ENCODE measurements at places on chromosomes 7 and 10.

GRCh38 chr7:157674715-157675426, 338.1 kb downstream of the DNAJB6 start:
- no peak for DNase-seq

GRCh38 chr10:126391192-126391885, 3.1 kb upstream of the ADAM12 start:
- DNase-seq, result no peak

DNA sequence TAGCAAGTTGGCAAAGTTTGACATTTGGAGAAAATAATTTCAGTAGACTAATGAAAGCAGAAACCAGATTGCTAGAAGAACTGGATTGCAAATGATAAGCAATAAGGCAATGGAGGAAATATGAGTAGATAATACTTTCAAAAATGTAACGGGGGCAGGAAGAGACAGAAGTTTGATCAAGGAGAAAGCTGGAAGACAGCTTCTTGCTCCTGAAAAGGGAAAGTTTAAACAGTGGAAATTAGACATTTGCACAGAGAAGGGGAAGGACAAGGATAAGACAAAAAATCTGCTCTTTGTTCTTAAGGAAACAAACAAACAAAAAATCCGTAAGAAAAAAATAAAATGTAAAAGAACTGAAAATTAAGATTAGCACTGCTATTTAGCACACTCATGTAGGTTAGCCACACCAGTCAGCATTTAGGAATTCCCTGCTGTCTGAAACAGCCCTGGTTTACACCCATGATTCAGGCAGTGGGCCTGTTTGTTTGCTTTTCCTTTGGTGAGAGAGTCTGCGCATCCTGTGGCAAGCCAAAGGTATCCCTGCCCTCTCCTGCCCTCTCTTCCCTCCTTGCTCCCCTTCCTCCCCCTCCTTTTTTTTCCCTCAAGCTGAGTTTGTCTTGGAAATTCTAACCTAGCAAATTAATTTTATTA, 104.3 kb upstream of the CAV2 start:
- DNase-seq, result no peak

DNA sequence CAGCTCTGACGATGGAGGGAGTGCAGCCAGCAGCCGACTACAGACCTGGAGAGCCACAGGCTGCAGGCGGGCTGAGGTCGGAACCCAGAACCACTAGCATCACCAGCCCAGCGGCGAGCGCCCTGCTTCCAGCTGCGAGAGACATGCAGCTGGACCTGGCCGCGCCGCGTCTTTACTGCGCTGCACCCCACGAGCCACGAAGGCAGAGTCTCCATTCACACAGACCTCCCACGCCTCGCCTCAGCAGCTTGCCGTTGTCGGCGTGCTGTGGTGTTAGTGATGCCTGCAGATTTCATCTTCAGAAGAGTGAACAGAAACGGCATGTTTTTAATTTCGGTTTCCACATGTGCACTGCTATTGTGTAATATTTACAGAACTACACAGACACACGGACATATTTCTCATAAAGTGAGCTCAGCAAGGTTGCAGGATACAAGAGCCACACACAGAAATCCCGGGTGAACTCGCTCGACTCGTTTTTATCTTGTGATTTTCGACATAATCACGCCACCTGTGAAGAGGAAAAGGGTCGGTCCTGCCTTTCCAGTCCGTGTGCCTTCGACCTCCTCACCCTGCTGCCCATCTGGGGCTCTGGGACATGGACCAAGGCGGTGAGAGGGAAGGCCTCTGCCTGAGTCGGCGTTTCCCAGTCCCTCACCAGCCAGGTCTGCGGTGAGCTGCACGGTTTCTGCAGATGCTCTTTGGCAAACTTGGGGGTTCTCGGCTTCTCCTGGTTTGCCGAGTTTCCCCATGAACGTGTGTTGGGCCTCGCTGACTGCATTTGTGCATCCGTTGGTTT, 252.2 kb downstream of the ELFN1 start:
- no peak for DNase-seq

GRCh38 chr7:134554417-134554966, 5.6 kb downstream of the AKR1B15 start:
- DNase-seq, result no peak

DNA sequence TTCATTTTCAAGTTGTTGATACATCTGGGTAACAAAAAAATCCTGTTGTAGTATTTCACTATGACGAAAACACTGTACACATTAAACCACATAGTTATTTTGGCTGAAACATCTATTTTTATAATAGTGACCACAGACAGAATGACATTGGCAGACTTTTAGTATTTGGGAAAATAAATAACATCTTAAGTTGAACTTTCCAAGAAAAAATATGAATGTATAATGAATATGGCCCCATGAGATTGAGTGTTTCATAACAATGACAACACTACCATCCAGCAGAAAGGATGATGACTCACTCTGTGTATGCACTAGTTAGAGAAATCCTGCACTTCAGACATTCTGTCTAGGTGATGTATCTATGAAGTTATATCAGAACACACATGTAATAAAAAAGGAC, 118.1 kb downstream of the SEMA3D start:
- DNase-seq, result no peak

DNA sequence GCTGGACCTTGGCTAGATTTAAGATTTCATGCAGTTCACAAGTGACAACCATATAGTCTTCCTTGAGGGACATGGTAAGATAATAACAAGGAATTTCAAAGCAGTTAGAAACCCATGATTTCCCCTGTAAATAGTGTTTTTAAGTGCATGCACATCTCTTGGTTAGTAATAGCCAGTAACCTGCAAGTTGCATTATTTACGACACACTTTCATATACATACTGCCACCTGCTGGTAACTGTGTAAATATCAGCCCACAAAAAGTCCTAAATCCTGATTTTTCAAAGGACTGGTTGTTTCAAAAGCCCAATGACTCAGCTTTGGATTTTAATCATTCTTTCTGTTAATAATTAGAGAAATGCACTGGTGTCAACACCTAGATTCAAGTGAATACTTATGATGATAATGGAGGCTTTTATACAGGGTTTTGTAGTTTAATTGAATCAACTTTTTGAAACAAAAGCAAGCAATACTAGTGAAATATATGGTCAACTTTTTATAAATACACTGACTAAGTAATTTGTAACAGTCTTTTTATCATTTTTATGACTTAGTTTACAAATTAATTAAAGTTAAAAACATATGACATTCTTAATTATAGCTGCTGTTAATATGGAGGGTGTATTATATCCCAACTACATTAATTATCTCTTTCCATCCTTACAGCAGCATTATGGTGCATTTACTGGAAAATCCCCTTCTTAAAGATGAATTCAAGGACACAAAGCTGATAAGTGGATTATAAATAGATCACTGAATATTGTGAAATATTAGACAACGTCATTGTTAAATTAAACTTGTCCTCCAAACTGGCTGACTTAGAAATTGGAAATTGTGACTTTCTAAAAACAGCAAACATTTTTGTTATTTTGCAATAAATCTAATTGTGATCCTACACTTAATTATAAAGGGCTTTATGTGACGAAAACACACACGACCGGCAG, 367.7 kb upstream of the SEMA3D start:
- DNase-seq, result peak; percentile 77

- no peak for DNase-seq
Measured at GRCh38 chr10:132742167-132742836, 43.6 kb downstream of the NKX6-2 start.

- DNase-seq, result no peak
Measured at GRCh38 chr10:1393481-1393880, 337.3 kb downstream of the WDR37 start.

- DNase-seq, result no peak
Measured at GRCh38 chr7:84535580-84536270, 341.1 kb upstream of the SEMA3A start.

DNA sequence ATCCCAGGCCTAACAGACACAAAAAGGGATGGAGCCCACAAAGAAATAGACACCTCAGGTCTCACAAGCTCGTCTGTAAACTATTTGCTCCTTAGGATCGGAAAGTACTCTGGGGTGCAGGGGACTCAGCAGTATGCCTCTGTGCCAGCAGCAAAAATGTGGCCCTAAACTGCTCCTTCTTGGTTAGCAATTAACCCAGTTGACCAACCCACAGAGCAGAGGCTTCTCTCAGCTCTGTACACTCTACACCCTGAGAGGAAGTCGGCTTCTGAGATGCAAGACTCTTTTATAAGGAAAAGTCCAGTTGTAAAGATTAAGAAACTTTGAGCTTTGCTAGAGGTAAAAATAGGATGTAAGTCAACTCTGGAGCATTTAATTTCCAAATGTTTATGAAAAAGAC, 156.3 kb upstream of the PRSS58 start:
- DNase-seq, result no peak

GRCh38 chr7:35787925-35788324, 12.9 kb upstream of the SEPTIN7 start:
- no peak for DNase-seq

DNA sequence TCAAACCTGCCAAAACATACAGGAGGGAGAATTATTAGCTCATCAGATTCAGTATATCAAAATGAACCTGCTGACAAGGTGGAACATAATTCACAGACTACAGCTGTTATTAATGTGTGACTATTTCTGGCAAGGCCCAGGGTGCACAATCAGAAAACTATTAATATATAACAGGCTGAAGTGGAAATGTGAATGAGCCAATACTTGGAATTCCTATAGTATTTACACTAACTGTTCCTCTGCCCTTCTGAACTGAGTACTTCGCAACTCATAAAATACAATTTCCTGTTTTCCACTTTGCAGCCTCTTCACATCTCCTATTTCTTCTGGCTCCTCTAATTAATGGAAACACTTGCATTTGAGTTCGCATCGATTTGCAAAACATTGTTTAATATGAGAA, 330.8 kb downstream of the DPP6 start:
- DNase-seq, result no peak

DNA sequence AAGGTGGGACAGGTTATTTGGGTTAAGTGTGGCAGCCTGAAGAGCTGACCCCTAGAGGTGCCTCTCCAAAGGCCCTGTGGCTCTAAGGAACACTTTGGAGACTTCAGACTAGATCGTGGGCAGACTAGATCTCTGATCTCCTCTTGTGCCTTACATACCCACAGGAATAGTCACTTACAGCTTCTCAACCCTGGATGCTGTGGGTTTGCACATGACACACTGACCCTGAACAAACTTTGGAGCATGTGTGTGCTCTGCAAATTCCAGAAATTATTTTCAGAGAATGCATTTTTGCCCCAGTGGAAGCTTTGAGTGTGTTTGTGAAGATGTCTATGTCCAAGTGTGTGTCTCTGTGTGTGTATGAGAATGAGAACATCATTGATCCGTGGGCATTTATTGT, 119.6 kb downstream of the EMX2 start:
- no peak for DNase-seq

DNA sequence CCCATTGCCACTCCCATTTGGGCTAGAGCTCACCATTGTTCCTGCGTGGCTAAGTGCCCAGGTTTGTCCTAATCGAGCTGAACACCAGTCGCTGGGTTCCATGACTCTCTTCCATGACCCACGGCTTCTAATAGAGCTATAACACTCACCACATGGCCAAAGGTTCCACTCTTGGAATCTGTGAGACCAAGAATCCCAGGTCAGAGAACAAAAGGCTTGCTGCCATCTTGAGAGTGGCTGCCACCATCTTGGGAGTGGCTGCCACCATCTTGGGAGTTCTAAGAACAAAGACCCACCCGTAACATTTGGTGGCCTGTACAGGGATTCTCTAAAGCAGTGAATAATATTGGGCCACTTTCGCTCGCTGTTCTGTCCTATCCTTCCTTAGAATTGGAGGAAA, 37.0 kb downstream of the AKR1B15 start:
- no peak for DNase-seq

- DNase-seq, result no peak
Measured at GRCh38 chr7:128215281-128215680, 25.8 kb upstream of the LEP start.

DNA sequence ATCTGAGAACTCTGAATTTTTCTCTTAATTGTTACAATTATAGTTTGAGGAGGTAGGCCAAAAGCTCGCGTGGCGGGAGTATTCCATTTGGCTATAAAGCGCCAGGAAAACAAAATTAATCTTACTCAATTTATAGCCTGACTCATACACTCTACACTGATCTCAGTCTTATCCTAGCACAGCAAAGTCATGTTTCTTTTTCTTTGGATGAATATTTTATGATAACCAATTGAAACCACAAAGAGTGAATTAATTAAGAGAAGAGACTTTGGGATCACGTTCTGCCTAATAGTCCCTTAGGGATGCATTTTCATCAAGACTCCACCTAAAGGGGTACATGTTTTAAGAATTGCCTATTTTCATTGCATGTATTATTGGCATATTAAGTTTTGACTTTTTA, 420.8 kb downstream of the HGF start:
- DNase-seq, result no peak

DNA sequence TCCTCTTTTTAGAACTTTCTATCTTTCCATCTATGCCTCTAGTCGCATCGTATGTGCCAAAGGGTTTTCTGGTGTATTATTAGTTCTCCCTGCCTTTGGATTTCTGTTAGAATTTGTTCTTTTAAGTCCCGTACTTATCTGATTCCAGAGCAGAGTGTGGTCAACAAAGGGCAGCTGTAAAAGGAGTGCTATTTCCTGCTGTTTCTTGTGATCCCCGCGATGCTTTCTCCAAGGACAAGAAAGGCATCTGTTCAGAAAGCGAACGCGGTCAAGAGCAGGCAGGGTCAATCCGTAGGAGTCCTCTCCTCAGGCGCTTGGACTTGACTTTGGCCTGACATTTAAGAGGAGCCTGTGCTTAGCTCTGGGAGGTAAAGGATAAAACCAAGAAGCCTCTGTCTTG, 1152.1 kb upstream of the AUTS2 start:
- DNase-seq, result no peak

- DNase-seq, result no peak
Measured at GRCh38 chr10:122494833-122495232, 33.5 kb downstream of the HTRA1 start.

- no peak for DNase-seq
Measured at GRCh38 chr10:6114299-6114698, 25.5 kb downstream of the RBM17 start.

DNA sequence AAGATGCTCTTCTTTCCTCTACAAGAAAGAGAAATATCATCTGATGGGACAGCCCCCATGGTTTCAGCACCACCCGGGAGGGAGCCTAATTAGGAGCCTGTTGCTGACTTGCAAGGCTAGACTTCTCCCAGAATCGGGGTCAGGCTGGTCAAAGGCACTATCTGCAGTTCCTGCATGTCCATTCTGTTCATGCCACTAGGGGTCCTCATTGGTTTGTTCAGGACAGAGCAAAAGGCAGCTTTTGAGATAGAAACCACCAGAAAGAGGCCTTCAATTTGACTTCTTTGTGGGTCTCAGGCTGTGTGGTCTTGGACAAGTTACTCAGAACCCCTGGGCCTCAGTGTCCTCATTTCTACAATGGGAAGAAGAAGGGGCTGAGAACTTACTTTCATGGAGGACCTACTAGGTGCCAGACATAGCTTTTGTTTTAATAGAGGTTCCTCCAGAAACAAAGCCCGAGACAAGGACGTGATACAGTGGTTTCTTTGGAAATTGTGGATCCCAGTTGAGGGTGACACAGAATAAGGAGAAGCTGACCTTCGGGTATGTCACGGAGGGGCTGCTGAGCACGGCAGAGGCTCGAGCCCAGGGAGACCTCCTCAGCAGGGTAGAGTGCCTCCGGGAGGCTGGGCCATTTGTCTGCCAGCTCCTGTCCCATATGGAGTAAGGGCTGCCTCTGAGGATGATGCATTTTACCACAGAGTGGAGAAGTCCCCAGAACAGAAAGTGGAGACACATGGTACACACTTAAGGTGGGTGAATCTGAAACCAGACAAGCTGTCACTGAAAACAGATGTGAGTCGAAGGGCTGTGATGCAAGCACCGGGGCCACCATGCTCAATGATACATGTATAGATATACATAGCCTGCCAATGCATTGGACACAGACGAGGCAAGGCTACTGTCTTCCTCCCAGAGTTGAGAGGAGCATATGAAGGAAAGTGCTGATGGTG, 33.1 kb upstream of the NEUROD6 start:
- peak; percentile 69 for DNase-seq

GRCh38 chr7:11458736-11459483, 373.1 kb downstream of the THSD7A start:
- no peak for DNase-seq
